ENCODE measurements at places on chromosomes 1 and 21.

GRCh38 chr1:81467383-81467782, 333.4 kb upstream of the ADGRL2 start:
- no peak for DNase-seq

DNA sequence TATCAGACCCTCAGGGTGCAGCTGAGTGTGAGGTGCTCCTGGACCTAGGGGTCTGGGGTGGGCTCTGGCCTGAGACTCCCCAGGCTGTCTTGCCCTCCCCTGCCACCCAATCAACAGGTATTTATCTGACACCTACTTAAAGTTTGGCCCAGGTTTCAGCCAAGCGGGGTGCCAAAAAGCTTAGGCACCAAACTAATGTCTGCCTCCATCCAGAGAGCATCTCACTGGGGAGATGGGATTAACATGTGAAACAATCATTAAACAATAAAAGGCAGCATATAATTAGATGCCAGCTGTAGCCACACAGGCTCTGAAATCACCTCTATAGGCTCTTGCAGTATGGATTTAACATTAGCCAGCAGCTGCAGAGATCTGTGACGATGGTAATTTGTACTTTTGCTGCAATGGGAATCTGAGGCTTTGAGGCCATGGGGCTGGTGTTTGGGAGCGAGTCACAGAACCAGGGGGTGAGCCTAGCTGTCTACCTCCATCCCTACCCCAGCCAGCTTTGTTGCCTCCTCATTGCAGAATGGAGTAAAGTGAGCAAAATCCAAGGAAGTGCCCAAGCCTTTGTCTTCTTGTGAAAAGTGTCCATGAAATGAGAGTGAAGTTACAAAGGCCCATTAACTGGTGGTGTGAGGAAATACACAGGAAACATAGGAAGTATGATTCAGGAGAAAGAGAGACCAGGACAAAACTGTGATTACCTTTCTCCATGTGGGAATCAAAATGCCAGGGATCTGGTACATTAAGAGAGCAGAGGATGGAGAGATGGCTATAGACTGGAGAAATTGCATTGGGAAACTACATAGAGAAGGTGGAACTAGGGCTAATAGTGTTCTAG, 36.1 kb downstream of the EIF2D start:
- DNase-seq: no peak

DNA sequence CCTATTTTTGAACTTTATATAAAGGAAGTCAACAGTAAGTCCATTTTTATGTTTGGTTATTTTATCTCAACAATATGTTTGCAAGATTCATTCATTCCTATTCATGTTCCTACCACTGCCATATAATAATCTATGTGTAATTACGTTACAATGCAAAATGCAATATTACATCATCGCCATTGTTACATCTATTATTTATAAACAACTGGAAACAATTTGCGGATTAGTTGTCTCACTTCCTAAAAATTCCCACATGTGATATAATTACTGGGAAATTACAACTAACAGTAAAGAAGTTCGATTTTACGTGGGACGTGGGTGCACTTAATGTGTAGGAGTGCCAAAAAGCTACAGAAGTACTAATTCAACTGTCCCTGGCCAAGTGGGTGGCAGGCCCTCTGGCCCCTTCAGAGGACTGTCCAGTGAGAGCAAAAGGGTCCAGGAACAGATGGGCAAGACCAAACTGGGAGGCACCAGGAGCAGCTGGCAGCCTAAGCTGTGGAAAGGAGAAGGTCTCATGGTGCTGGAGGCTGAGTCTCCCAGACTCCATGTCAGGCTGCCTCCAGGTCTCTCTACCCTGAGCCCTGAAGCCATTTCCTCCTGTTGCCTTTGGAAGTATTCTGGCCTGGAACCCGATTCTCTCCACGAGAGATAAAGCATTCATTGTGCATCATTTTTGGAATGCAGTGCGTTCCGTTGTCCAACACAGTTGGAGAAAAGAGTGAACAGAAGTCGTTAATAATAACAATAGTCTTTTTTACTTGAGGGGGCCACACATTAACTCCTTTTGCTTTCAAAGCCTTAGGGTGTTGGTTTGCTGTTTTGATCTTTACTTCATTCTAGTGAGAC, 42.9 kb downstream of the TNNT2 start:
- peak; percentile 70 for DNase-seq

- DNase-seq: peak; percentile 72
Observed at GRCh38 chr1:17075470-17076255, 21.8 kb upstream of the SDHB start.

DNA sequence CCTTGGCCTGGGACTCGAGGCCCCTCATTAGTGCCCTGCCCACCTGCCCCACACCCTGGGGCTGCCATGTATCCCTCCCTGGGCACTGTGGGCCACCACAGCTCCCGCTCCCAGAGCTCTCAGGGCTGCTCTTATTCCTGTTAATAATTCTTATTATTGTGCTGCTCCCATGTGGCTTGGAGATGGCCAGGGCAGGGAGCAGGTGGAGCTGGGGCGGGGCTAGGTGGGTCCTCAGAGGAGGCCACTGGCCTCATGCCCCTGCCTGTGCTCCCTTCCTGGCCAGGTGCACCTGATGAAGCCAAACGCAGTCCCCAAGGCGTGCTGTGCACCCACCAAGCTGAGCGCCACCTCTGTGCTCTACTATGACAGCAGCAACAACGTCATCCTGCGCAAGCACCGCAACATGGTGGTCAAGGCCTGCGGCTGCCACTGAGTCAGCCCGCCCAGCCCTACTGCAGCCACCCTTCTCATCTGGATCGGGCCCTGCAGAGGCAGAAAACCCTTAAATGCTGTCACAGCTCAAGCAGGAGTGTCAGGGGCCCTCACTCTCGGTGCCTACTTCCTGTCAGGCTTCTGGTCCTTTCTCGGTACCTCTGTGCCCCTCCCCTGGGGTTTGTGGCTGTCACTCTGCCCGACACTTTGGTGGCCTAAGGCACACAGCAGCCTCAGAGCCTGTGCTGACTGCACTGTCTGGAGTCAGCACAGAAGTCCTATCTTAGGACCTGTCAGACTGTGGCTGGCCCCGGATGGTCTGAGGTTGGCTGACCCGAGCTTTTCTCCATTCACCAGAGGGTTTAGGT, 34.1 kb downstream of the BMP8A start:
- DNase-seq: no peak

GRCh38 chr1:160359559-160360226, 7.2 kb upstream of the NHLH1 start:
- DNase-seq: no peak

DNA sequence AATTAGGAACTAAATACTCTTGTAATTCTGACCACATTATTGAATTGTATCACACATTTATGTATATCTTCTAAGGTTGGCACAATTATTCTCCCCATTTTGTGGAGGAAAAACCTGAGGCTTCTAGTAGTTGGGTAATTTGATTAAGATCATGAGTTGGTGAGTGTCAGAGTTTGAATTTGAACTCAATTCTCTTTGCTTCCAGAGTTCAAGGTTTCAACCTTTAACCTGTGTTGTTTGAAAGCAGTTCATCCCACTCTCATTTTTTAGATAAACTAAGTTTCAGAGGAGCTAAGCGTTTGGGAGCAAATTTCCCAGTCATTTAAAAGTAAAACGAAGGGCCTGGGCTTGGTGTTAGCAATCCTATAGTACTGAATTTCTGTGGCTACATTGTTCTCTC, 293.4 kb downstream of the ADGRL2 start:
- no peak for DNase-seq

- no peak for DNase-seq
Observed at GRCh38 chr1:12511516-12512468, 106.2 kb downstream of the DHRS3 start.

- peak; percentile 32 for DNase-seq
Observed at GRCh38 chr1:24379733-24380315, 33.8 kb downstream of the STPG1 start.

DNA sequence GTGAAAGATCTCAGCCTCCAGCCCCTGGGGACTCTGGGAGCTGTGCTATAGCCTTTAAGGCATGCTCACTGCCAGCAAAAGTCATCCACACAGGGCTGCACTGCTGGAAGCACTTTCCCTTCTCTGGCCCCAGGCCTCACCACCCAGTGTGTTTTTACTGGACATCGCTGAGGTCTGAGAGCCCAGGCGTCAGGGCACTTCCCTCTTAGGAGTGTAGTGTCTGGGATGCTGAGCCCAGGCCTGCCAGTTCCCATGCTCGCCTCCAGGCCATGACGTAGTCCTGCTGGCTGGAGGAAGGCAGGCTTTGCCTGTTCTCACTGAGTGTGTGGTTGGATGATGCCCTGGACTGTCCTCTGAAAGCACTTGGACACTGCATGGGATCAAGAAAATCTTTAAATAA, 101.2 kb downstream of the GDAP2 start:
- no peak for DNase-seq

DNA sequence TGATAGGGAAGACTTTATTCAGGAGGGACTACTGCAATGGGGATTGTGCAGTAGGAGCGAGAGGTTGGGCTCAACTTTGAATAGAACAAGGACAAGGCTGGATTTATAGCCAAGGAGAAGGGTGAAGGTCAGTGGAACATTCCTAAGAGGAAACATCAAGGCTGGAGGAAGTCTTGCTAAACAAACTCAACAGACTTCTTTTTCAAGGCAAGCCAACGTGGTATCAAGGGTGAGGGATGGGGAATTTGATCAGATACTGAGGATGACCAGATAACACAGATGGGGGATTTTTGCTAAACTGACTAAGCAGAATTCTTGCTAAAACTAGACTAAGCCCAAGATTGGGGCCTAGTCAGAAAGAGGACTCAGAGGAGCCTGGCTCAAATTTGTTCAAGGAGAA, 107.3 kb downstream of the DUSP10 start:
- DNase-seq: peak; percentile 39

DNA sequence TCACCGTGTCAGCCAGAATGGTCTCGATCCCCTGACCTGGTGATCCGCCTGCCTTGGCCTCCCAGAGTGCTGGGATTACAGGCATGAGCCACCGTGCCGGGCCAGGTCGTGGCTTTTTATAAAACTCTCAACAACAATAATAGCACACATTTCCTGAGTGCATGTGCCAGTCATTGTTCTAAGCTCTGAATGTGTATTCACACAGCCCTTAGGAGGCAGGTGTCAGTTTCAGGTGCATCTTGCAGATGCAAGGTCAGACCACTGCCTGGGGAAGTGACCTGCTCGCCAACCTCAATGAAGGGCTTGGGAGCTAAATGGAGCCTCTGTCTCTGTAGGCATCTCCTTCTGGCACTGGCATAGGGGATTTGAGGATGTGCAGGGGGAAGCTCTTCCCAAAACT, 1.6 kb upstream of the LEFTY2 start:
- DNase-seq: no peak

DNA sequence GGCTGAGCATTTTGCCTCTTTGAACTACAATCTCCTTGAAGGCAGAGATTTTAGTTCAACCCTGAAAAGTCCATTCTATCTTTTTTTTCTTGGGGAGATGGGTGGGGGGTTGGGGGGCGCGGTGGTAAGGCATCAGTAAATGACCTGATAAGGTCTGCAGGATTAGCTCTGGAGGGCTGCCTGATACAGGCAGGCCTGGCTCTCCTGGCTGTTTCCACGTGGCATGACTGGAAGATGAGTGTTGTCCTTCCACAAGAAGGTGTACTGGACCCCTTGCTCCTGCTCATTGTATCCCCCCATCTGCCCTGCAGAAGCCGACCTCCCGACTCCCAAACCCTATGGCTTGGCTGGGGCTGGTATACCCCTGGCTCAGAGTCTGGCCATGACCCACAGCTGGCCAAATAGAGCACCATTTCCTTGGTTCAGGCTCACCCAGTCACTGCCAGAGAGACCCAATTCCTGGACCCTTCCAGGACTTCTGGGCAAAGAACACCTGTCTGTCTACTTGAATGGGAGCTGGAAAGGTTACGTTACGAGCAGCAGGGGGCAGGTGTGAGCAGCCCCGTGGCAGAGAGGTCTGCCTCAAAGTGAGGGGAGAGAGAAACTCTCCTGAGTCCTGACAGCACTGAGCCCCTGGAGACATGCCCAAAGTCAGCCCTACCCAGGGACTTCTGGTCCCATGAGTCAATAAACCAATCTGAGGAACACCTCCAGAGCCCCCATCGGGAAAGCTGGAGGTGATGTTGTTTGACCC, 17.0 kb downstream of the DHRS3 start:
- DNase-seq: peak; percentile 45

GRCh38 chr1:119226321-119226720, 85.9 kb upstream of the WARS2 start:
- no peak for DNase-seq

DNA sequence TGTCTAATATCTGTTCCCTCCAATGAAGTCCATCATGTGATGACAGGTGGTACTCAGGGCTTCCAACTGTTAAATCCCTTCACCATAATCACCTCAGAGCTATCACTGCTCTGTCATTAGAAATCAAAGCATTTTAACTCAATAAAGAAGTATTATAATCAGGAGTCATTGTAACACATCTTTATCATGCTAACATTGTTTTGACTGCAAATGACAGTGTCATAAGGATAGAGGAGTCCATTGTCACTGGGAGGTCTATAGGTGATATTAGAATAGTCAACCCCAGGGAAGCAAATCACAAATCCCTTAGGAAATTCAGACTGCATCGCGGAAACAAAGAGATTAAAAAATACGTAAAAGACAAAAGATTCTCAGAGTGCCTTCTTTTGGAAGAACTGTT, 30.8 kb downstream of the LRRC53 start:
- no peak for DNase-seq

- DNase-seq: no peak
Observed at GRCh38 chr21:17548262-17548661, 35.4 kb downstream of the CXADR start.
